Skin of body (tissue), 3 donors: ENCODE measurements at places on chromosomes 2 and 18. TPM values are rescaled to one million over a fixed set of nuclear protein-coding genes. Genes with fewer than 3 reads are reported as not detected.

DNA sequence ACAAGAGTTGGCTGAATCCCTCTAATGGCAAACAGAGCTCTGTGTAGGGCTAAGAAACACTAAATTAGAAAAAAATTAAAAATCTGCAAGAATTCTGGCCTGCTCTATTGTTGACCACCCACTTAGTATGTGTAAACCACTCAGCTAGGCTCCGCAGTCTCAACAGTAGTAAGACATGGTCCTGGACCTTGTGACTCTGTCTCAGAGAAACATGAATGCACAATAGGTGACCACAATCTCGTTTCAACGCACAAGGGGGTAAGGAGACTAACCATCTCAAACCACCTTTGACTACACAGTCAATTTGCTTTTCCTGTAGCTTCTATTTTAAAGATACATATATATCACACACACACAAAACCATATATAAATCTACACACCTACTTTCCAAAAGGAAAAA is 16.5 kb downstream of the SEPTIN10 start:
- DNase-seq = no peak

GRCh38 chr2:154457286-154457685 is 241.2 kb upstream of the KCNJ3 start:
- no peak for DNase-seq

TMEM169 gene
- 0.69 TPM for total RNA-seq

KCNG2 gene
- total RNA-seq = 0.49 TPM

- no peak for DNase-seq
Measured at GRCh38 chr18:50614838-50615237, 55.0 kb downstream of the MAPK4 start.

- peak; percentile 21 for DNase-seq
Measured at GRCh38 chr2:24438106-24438505, 52.9 kb upstream of the NCOA1 start.

DNA sequence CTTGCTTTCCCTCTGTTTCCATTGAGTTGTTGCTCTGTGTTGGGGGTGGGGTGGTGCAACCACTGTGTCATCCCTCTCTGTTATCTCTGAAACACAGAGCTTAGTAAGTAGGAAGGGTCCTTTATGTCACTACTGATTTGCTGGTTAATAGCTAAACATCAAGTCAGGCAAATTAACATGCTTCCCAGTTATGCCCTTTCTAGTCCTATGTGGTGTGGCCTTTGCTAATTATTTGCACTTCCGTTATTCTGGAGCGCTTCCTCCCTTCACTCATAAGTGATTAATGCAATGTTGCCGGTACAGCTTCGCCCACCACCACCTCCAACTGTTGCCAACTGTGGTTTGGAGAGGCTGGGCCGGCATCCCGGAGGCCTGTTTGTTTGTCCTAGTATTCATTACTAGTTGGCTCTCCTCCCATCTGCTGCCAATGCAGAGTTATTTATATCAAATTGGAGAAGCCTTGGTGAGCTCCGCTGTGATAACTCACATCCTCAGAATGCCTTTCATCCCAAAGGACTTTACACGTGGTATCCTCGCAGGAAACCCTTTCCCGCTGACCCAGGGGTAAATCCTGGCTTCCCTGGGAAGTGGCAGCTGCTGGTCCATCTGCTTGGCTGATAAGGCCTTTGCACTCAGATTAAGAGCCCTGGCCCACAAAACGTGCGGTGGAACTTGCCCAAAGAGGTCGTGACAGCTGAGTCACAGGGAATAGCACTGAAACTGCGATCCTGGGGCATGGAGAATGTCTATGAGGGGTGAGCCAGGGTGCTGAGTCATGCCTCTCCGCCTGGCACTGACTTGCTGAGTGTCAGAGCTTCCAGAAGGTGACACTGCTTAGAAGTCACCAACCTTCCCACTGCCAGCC is 72.0 kb upstream of the ZCCHC2 start:
- DNase-seq = peak; percentile 30

- DNase-seq = no peak
Measured at GRCh38 chr2:107466241-107466640, 360.5 kb upstream of the RGPD4 start.

SLC5A7 gene
- 0.10 TPM for total RNA-seq

SYT4 gene
- total RNA-seq = 0.39 TPM

GRCh38 chr18:33751613-33752221 is 173.7 kb downstream of the ASXL3 start:
- DNase-seq = no peak

GRCh38 chr2:191247381-191248057 is 2.3 kb downstream of the MYO1B start:
- peak; percentile 69 for DNase-seq

RNF25 gene
- total RNA-seq = 10.7 TPM

UGT1A4 gene
- total RNA-seq = not detected

DNA sequence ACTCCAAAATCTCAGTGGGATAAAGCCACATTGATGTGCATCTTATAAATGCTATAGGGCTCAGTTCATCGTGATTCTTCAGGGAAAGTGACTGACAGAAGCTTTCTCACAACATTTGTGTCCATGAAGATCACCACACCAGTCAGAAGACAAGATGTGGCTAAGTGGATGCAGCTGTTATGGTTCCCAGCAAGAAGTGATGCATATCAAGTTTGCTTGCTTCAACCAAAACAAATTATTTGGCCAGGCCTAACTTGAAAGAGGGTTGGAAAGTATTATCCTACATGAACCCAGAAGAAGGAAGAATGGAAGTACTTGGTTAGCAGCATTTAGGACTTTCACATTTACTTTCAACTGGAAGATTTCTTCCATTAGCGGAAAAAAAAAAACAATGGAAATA is 210.0 kb upstream of the ACVR2A start:
- no peak for DNase-seq

LIPG gene
- total RNA-seq = 8.1 TPM

- peak; percentile 50 for DNase-seq
Measured at GRCh38 chr2:41869542-41870264, 178.1 kb upstream of the PKDCC start.

DNA sequence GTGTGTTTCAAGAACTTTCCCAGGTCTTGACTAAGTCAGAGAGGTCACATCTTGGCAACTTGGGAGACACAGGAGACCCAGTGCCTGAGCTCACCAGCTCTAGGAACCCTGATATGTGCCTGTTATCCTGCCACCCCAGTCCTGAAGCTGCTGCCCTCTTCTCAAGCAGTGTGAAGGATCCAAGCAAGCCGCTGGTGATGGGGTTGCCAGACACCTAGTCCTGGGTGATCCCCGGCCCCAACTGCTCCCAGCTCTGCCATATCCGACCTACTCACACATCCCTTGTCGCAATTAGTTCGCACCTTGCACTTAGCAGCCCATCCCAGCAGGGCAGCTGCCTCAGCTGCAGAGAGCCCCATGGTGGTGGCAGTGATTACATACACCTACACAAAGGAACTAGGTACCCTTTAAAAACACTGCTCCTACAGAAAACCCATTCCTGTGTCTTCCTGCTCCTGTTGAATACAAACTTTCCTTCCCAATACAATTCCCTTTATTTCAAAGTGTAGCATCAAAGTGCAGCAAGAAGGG is 247.2 kb upstream of the RAB12 start:
- no peak for DNase-seq

DNA sequence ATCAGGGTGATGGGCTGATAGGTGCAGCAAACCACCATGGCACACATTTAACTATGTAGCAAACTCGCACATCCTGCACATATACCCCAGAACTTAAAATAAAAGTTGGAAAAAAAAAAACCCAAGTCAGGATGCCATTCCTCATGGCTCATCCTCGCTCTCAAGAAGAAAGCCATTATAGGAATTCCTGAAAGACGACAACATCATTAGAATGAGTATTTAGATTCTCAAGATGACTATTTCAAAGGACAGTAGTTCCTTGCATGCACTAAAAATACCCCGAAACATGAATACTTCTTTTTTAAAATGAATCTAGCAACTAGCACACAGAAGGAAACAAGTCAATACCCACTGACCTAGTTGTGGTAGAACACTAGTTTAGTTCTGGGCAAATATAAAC is 285.8 kb upstream of the REV1 start:
- DNase-seq = no peak

GRCh38 chr18:79382681-79383387 is 12.9 kb upstream of the NFATC1 start:
- no peak for DNase-seq

DNA sequence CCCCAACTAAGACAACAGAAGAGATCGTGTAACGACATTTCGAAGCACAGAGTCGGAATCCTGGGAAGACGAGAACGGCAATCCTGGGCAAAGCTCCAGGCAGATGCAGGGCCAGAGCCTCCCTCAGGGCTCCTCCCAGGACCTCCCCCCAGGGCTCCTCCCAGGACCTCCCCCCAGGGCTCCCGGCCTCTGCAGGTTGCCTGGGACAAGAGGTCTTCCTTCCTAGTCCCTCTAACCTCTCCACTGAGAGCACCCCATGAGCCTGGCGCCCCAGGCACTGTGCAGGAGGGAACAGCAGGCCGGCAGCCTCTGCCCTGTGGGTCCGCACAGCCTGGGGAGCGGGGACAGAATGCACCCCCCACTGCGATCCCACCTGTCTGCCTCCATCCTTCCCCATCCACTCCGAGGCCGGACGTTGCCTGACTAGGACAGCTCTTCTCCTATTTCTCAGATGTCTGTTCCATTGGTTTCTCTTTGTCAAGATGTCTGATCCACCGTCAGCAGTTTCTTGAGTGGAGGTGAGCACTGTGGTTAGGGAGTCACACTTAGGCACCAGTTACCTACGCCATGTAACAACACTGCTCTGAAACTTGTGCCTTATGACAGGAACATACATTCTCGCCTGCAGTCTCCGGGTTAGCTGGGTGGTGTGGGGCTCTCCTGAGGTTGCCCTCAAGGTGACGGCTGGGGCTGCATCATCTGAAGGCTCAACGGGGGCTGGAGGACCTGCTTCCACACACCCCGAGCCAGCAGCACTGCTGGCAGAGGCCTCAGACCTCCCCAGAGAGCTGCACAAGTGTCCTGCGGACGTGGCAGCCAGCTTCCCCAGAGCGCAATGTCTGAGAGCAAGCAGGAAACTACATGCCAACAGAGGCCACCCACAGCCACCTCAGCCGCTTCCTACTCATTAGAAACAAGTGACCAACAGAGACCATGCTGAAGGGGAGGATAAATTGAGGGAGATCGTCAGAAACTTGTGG is 28.9 kb downstream of the ADI1 start:
- DNase-seq = no peak

DNA sequence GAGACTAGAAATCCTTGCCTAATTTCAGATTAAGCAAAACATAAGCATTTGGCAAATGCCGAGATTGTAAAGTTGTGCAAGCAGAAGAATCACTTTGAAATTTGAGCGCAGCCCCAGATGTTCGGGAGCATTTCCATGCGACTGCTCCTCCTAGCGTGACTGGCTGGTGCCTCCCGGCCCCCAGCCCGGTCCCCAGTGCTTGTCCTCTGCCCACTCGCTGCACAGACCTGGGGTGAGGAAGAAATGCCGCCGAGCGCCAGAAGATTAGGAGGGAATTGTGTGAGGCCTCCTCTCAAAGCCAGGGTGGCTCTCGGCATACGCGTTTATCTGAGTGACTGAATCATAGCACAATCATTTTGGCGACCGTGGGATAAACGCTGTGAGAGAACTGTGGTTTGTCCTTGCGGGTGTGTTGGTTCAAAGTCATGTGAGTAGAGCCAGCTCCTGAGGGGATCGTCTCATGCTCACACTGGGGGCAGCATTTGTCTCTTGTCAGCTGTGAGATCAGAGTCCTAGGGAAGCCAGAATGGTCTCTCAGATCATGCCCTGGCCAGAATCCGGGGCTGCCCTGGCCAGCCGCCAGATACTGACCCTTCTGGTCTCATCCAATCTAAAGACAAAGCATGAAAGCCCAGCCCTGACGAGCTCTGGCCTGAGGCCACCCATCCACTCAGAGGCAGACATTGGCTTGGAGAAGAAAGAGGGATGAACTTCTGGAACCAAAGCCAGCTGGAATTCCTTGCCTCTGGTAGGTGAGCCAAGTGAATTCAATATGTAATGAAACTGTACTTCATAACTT is 189.3 kb downstream of the SH3RF3 start:
- peak; percentile 96 for DNase-seq

DNA sequence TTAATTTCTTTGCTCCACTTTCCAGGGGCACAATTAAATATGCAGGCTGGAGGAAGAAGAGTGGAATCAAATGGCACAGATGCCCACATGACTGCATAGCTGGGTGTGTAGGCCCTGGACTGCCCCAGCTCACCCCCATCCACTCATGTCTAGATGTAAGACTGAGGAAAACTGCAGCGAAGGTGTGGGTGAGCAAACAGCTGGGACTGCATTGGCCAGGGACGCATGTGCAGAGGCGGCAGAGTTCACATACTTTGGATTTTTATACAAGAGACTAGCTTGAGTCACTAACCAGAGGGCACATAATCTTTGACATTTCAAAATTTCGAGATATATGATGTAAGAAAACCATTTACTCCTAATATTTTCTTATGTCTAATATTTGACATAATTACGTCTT is 60.1 kb downstream of the SPIRE1 start:
- DNase-seq = no peak

GRCh38 chr2:20108655-20109396 is 57.4 kb upstream of the LAPTM4A start:
- DNase-seq = no peak

- no peak for DNase-seq
Measured at GRCh38 chr2:211035548-211036185, 479.3 kb downstream of the CPS1 start.

REG1B gene
- not detected for total RNA-seq

TMEM17 gene
- total RNA-seq = 3.3 TPM

- no peak for DNase-seq
Measured at GRCh38 chr2:202780514-202781021, 91.0 kb downstream of the ICA1L start.

DNA sequence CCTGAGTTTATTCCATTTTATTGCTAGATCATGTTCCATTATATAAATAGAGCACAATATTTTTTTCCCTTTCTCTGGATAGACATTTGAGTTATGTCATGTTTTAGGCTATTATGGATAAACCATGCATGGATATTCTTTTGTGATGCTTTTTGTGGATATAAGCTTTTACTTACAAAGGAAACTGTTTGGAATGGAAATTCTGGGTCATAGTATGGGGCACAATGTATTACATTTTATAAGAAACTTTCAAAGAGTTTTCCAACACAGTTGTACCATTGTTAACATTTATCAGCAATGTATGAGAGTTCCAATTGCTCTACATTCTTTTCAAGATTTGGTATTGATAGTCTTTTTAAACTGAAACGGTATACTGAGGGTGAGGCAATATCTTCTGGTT is 749.4 kb downstream of the SOCS6 start:
- no peak for DNase-seq

VAPA gene
- total RNA-seq = 189 TPM

M1AP gene
- total RNA-seq = 0.99 TPM

- no peak for DNase-seq
Measured at GRCh38 chr2:215847718-215848117, 165.6 kb downstream of the MREG start.

- no peak for DNase-seq
Measured at GRCh38 chr2:197209742-197210408, 100.7 kb downstream of the ANKRD44 start.

GRCh38 chr2:76210551-76210950 is 499.8 kb upstream of the GCFC2 start:
- no peak for DNase-seq

GRCh38 chr2:24076849-24077534 is 866 bp upstream of the SF3B6 start:
- no peak for DNase-seq
